ENCODE measurements at places on chromosomes 5 and 9. TPM values are rescaled to one million over a fixed set of nuclear protein-coding genes. Genes with fewer than 3 reads are reported as not detected.

Gene ANKRD31
- total RNA-seq = 0.39 TPM

Gene RAD17
- 30.1 TPM for total RNA-seq

Gene PLPP7
- total RNA-seq = 5.8 TPM

- DNase-seq = no peak
Observed at GRCh38 chr5:43190755-43191603, 1.0 kb upstream of the NIM1K start.

DNA sequence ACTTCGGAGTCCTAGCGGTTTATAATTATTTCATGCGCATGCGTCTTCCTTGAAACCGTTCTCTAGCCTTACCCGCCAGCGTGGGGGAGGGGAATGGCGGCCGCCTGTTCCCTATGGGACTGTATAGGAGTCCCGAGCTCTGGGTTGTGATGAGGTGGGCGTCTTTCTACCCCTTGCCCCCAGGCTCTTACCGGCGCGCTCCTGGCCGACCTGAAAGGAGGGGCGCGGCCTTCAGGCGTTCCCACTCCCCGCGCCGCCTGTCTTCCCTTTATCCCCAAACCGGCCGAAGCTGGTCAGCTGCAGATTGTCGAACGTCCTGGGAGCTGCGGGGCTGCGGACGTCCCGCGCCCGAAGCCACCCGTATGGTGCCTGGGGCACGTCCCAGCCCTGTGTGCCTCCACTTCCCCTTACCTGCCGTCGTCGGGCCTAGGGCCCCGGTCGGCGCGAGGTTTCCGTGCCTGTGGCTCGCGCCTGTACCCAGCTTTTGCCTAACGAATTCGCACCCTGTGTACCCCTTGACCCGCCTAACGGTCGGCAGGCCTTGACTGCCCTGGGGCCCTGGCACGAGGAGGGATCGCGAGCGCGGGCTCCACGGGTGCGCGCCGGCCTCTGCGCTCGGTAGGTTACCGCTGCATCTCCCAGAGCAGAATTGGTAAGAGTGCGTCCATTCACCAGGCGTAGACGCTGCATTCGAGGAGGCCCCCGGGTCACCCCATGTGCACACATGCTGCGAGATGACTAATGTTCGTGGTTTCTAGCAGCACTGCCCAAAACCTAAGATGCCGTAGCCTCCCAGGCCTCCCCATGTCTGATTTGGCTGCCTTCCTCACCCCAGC lies 653 bp upstream of the HNRNPH1 start:
- DNase-seq = no peak

GRCh38 chr9:129145316-129145715 lies 32.7 kb downstream of the IER5L start:
- DNase-seq = no peak

Gene SELENOP
- 2.2 TPM for total RNA-seq

DNA sequence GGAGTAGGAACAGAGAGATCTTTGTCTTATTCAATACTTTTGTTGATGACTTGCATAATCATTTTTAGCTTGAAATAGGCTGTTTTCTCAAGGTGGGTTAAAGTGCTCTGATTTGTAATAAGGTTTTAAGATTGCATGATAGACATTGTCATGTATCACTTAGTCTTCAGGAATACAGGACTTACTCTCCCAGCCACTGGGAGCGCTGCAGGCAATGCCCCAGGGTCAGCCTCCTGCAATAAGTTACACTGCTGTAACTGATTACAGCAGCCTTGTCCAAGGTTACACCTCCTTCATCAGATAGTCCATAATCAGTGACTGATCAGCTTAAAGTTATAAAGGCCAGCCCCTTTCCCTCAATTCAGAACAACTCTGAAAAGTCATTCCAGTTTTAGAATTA lies 218.6 kb downstream of the ESM1 start:
- DNase-seq = no peak

- no peak for DNase-seq
Observed at GRCh38 chr5:21802869-21803490, 1050.2 kb downstream of the CDH12 start.

Gene LCN10
- not detected for total RNA-seq

DNA sequence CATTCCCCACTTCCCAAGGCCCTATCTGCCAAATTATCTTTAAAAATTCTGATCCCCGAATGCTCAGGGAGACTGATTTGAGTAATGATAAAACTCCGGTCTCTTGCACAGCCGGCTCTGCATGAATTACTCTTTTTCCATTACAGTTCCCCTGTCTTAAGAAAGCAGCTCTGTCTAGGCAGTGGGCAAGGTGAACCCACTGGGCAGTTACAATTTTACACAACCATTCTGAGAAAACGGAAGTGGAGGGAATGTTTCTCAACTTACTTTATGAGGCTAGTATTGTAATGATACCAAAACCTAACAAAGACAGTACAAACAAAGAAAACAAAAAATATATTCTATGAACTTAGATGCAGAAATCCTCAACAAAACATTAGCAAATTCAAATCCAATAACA lies 100.0 kb downstream of the MCTP1 start:
- no peak for DNase-seq

Gene PCDHGB3
- total RNA-seq = 0.71 TPM
